Lower lobe of right lung (tissue), 2 donors: ENCODE measurements at places on chromosomes 7 and 10.

- DNase-seq, result no peak
Observed at GRCh38 chr7:141210862-141211261, 137.0 kb downstream of the TMEM178B start.

GRCh38 chr10:124732931-124733570, 11.1 kb downstream of the FAM53B start:
- DNase-seq, result peak; percentile 77

GRCh38 chr10:105973902-105974301, 1190.6 kb downstream of the SORCS1 start:
- no peak for DNase-seq

GRCh38 chr7:123871998-123872867, 27.3 kb downstream of the HYAL4 start:
- DNase-seq, result no peak

GRCh38 chr10:79065091-79065551, 3.6 kb upstream of the ZMIZ1 start:
- peak; percentile 28 for DNase-seq

DNA sequence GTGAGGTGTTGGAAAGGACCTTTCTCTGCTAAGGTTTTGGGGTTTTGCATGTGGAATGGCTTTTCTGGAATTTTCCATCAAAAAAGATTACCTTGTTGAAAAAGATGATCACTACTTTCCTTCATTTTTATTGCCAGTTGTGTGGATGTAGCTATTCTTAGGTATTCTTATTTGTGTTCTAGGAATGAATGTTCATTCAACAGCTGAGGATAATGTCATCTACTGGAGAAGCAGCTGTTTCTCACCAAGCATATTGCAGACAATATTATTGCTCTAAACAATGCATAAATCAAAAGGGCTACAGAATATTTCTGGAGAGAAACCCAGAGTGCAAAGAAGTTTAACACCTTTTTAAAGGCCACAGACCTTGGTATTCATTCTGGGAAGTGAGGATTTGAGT, 145.6 kb upstream of the CALCR start:
- no peak for DNase-seq

GRCh38 chr7:81908220-81908619, 138.4 kb upstream of the HGF start:
- no peak for DNase-seq

DNA sequence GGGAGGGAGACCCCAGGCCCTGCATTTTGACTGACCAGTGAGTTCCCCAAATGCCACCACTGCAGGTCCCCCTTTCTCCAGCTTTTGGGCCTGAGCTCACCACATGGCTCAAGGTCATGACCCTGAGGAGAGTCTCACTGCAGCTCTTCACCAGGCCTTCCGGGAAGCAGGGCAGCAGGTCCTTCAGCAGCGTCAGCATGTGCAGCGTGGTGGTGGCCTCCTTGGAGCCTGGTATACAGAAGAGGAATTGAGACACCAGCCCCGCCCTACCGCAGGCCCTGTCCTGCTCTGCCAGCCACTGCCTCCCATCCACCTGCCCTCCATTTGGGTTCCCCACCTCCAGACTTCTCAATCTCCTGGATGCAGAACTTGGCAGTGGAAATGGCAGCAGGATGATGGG, 13.0 kb downstream of the RRP12 start:
- no peak for DNase-seq
